ENCODE measurements at places on chromosomes 6 and 20.

DNA sequence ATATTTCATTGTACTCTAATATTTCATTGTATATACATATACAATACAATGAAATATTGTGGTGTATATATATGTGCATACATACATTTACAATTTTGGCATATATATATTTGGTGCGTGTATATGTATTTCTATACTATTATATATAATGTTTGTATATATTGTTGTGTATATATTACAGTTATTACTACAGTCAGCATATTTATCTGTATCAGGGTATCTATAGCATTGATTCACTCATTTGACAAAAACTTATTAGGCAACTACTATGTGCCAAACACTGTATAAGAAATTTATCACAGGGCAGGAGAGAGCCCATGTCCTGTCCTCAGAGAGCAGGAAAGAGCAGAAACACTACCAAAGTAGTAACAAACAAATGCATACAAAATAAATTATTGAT is 910.6 kb downstream of the QKI start:
- no peak for DNase-seq

GRCh38 chr6:131877999-131878789 is 70.4 kb downstream of the ENPP1 start:
- DNase-seq = no peak

- DNase-seq = no peak
These were observed 212.3 kb upstream of the HEY2 start for GRCh38 chr6:125537090-125537489.

DNA sequence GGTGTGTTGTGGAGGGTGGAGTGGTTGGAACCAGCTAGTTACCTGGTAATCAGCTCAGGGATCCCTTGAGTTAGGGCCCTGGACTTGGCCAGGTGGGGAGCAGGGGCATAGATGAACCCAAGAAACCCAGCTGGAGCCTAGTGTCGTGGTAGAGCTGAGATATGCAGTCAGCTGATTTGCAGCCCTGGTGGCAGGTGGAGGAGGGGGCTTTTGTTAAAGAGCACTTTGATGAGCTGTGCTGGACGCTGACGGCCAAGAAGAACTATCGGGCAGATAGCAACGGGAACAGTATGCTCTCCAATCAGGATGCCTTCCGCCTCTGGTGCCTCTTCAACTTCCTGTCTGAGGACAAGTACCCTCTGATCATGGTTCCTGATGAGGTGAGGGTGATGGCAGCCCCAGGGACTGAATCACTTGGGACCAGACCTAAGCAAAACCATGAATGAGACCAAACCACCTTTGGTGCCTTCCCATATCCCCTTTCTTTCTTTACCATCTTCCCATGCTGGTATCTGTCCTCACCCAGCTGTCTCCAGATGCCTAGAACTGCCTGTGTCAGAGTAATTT is 12.7 kb downstream of the DEF6 start:
- DNase-seq = no peak

- no peak for DNase-seq
These were observed 134.9 kb downstream of the TMEM200A start for GRCh38 chr6:130500693-130501092.

- no peak for DNase-seq
These were observed 117.5 kb upstream of the COL21A1 start for GRCh38 chr6:56364827-56365339.

DNA sequence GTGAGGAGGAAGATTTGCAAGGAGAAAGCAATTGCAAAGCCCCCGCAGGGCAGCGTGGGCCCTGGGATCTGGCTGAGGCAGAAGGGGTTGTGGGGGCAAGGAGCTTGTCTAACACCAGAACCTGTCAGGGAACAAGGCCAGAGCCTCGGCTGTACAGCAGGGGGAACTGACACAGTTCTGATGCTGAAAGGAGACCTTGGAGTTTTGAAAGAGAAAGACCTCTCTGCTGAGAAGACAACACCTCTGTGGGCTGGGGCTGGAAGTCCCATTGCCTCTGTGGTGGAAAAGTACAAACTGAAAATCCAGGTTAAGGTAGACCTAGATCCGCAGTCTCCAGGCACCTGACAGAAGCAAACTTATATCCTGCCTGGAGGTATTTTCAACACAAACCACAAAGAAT is 86.9 kb upstream of the CST7 start:
- no peak for DNase-seq

- DNase-seq = no peak
These were observed 41.3 kb upstream of the SLC22A16 start for GRCh38 chr6:110517601-110518281.

DNA sequence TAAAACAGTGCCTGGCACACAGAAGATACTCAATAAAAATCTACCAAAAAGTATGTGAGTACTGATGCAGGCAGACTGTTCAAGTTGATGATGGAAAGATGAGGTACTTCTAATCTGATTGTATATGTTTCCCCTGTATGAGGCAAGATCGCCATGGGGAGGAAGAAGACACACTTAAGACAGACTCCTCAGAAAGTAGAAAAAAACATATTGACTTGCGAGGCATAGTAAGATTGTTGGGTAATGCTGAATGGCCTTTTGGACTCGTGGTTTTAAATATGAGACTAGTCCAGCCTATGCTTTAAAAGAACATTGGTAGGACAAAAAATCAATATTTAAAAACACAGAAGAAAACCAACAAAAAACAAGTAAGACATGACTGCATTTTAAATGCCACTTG is 72.6 kb downstream of the SHPRH start:
- no peak for DNase-seq

DNA sequence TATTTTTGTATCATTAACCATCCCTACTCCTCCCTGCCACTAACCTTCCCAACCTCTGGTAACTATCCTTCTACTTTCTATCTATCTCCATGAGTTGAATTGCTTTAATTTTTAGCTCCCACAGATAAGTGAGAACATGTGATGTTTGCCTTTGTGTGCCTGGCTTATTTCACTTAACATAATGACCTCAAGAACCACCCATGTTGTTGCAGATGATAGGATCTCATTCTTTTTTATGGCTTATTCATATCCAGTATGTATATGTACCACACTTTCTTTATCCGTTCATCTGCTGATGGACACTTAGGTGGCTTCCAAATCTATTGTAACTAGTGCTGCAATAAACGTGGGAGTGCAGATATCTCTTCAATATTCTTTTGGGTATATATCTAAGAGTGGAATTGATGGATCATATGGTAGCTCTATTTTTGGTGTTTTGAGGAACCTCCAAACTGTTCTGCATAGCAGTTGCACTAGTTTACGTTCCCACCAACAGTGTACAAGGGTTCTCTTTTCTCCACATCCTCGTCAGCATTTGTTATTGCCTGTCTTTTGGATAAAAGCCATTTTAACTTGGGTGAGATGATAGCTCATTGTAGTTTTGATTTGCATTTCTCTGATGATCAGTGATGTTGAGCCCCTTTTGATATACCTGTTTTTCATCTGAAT is 201.4 kb downstream of the ARHGAP18 start:
- DNase-seq = no peak

DNA sequence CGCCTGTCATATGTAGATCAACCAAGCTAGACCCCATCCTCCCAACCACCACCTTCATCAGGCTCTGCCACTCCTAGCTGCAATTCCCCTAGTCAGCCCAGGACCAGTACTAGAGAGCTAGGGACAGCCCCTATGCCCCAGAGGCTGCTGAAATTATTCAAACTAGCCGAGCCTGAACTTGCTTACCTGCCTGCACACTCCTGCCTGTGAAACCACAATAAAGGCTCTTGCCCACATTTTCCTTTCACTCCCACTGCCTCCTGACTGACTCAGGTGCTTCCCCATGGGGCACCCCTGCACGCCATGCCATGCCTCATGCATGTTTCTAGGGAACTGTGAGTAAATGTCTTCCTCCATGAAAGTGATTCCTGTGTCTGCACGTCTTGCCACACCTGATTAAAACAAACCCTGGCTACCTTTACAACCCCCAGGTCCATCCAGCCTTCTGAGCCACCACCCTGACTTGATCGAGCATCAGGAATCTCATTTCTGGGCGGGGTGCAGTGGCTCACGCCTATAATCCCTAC is 66.5 kb upstream of the IER3 start:
- DNase-seq = no peak

- DNase-seq = no peak
These were observed 23.2 kb downstream of the PRPF6 start for GRCh38 chr20:64003960-64004725.

- DNase-seq = no peak
These were observed 20.9 kb downstream of the OSBPL2 start for GRCh38 chr20:62259294-62259565.
